ENCODE measurements at places on chromosomes 1 and 21.
A peak's percentile ranks its signal among the peaks of the same experiment; 100 is the strongest.

- DNase-seq = peak; percentile 50
These were observed 49.3 kb downstream of the CD34 start for GRCh38 chr1:207861442-207862177.

DNA sequence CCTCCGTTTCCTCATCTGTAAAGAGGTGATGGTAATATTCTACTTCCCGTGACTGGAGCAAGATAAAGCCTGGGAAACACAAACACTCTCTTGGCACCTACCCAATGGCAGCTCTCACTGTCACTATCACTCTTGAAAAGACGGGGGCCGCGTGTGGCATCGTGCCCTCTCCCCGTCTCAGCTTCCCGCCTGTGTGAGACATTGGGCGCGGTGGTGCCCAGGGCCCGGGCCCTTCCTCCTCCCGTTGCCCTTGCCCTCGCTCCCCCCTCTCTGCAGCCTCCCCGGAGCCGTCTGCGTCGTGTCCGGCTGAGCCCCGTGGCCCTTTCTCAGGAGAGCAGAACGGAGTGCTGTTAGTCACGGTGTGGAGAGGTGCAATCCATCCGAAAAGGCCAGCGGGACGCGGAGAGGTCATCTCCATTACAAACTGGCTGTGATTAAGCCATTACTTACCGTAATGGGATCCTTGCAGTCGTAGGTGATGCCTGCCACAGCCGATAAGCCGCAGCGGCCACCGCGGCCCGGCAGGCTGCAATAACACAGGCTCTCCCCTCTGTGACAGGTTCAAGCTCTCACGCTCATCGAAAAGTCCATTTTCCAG, 156.4 kb upstream of the ZC3H12A start:
- no peak for DNase-seq

- DNase-seq = no peak
These were observed 824.3 kb upstream of the PRMT6 start for GRCh38 chr1:106232128-106232527.

DNA sequence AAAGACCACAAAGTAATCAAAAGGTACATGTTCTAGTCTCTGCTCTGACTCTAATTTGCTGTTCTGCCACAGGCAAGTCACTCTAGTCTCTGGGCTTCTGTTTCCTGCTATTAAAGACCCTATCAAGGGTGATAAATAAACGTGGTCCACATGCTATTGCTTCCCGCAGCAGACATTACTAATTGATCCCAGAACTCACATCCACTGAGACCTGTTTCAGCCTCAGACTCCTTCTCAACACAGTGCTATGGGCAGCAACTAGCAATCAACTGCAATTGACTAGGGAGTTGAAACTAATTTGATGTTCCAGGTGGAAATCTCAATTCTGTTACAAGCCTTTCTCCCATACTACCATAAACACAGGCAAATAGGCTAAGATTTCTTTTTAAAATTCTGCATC, 150.5 kb downstream of the KAZN start:
- no peak for DNase-seq

DNA sequence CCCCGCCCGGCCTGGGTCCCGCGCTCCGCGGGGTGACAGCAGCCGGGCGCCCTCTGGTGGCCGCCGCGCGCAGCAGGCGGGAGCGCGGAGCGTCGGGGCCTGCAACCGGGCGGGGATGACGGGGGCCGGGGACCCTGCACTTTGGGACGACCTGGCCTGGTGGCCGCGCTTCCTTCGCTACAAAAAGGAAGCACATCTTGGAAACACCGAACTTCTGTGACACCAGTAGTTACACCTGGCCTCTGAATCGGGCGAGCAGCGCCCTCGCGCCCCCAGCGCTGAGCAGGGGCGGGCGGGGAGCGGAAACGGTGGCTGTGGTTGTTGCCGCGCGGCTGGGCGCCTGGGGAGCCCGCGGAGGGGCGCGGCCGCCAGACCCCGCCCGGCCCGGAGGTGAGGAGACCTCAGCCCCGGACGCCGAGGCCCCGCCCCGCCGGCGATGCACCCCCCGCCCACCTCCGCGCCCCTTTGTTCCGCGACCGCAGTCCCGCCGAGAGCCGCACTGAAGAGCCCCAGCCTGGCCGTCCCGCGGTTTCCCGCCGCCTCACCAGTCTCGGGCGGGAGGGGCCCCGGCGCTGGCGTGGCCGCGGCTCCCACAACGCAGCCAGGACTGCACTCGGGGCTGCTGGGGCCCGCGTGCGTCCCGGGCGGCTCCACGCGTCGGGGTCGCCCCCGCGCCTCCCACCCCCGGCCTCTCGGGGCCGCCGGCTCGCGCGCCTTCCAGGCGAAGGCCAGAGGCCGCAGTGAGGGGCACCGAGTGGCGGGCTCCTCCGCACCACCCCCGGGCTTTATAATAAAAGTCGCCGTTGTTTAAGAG, 59.3 kb downstream of the H3-3A start:
- DNase-seq = peak; percentile 87

GRCh38 chr1:64363616-64364015, 106.3 kb upstream of the CACHD1 start:
- no peak for DNase-seq

DNA sequence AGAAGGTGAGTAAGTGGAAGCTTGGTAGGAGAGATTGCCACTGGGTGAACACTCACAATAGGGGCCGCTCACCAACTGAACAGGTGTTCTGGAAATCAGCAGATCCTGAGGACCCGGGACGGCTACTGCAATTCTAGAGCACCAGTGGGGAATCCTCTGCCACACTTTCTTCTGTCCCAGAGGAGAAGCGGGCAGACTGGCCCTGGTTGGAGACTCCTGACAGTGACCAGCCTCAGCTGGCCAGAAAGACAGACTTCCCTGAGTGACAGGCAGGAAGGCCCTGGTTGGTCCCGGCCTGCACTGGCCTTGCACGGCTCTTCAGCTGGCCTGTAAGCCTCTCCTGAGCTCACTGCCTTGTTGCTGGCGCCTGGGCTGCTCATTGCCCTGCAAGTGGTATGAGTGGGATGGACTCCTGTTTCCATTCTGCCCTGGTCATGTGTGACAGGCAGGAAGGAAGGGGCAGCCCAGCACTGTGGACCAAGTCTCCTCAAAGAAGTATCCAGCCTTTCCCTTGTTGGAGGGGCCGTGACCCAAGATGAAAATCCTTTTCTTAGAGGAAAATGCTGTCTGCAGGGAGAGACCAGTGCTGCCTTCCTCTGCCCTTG, 34.5 kb downstream of the MAN1C1 start:
- no peak for DNase-seq

DNA sequence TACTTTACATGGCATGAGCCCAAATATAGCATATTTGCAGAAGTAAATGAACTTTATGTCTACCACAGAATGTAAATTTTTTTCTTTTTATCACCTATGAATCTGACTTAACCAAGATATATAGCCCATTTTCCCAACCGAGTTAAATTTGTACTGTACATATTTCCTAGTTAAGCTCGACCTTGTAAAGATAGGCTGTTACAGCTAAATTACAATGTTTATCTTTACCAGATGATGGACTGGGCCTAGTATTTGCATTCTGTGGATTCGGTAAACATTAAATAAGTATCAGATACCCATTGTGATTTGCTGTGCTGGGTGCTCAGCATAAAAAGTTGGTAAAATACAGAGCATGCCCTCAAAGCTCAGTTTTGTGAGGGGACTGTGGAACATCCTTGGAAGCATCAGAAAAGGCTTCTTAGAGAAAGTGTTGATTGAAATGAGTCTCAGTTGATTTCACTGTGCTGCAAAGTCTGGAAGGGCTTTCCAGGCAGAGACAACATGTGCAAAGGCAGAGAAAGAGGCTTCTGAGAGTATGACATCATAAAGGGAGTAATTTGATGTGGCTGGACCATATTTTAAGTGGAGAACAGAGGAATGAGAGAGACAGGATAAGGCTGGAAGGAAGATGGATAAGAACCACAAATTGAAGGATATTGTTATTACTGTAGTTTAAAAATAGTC, 27.4 kb downstream of the MORC3 start:
- no peak for DNase-seq

DNA sequence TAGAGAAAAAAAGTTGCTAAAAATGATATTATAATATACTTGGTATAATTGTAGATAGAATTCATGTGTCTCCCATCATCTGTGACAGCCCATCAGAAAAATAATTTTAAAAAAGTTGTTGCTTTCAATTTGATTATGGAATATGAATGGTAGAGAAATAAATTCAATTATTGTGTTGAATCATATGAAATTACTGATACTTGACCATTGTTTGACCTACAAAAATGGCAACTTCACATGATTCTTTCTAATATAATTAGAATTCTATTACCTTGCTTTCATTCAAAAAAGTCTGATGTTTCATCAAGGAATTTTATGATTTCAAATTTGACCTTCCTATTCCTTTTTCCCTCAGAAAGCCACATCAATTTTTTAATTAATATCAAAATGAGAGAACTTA, 11.5 kb downstream of the ESRRG start:
- no peak for DNase-seq

GRCh38 chr1:5707566-5708345, 284.5 kb downstream of the NPHP4 start:
- DNase-seq = no peak

- no peak for DNase-seq
These were observed 844 bp downstream of the ZMYM6 start for GRCh38 chr1:35030756-35031446.

GRCh38 chr1:205279986-205280385, 41.6 kb downstream of the NUAK2 start:
- DNase-seq = no peak

GRCh38 chr1:3105167-3105863, 36.3 kb downstream of the PRDM16 start:
- DNase-seq = no peak

DNA sequence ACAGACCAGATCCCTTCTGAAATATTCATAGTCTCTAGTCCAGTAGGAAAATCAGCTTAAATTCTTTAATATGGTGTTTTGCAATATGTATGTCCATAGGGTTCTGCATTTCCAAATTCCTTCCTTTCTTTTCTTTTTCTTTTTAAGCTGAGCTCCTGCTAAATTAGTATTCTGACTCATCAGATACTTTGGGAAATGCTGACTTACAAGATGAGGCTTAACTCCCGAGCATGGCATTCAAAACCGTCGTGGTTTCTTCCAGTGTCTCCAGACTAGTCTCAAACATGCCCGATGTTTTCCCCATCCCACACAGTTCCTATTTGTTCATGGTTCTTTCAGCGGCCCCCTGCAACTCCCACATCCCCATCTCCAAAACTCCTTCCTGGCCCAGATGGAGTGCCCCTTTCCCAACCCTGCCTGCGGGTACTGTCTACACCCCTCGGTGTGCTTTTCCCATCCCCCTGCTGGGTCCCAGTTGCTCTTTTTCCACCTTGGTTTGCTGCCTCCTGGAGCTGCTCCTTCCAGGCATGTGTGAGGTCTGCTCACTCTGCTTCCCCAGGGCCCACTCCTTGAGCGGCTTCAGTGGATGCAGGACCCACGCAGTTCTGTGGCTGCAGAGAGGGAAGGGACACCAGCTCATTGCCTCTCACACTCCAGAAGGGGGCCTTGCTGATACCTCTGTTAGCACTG, 19.5 kb upstream of the ETV3 start:
- no peak for DNase-seq

DNA sequence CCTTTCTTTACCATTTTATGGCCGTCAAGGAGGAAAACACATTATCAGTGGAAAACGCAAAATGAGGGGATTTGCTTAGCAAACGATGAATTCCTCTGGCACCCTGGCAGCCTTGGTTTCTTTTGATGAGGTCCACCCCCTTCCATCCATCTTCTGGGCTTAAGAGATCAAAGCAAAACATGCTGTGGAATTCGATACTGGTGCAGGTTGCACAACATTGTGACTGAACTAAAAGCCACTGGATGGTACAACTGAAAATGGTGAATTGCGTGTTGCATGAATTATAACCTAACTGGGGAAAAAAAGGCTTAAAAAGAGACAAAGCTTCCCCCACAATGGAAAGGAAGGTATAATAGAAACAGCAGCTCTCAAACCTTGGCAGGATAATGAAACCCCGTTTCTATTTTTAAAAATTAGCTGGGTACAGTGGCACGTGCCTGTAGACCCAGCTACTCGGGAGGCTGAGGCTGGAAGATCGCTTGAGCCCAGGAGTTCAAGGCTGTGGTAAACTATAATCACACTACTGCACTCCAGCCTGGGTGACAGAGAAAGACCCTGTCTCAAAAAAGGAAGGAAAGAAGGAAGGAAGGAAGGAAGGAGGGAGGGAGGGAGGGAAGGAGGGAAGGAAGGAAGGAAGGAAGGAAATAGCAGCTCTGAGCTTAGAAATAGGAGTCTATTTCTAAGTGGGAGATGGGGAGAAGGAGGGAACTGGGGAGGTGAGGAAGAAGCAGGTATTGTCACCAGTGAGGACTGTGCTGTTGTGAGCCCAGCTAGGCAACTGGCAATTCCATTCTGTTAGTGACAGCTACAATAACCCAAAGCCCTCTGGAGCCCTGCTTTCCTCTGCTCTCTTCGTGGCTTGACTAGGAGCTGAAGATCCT, 29.0 kb upstream of the LGALS8 start:
- no peak for DNase-seq

- peak; percentile 94 for DNase-seq
These were observed at the start of gene CENPF for GRCh38 chr1:214602764-214603657. Gene CENPF (plus strand): TSS chr1:214603195. CDS start chr1:214613755, 10,560 bp downstream.

GRCh38 chr1:200877839-200878551, 5.2 kb downstream of the GPR25 start:
- peak; percentile 12 for DNase-seq

DNA sequence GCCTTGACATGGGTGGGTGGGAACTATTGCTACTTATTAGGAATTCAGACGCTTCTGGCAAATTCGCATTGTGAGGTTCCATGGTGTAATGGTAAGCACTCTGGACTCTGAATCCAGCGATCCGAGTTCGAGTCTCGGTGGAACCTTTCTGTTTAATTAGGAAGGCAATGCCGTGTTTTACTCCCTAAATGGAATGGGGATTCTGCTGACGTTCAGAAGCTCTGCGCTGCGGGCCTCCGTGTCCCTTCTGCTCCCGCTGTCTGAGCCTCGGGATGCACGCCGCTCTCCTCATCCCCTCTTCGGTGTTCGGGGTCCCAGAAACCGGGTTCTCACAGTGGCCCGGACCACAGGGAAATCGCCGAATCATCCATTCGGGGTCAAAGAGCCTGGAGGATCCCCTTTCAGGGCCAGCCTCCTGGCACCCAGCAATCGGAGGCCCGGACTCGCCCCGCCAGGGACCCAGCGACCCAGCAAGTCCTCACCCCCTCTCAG, 280.3 kb downstream of the FAM72C start:
- DNase-seq = no peak

- peak; percentile 87 for DNase-seq
These were observed 21.8 kb downstream of the TRPM2 start for GRCh38 chr21:44375281-44375651.

DNA sequence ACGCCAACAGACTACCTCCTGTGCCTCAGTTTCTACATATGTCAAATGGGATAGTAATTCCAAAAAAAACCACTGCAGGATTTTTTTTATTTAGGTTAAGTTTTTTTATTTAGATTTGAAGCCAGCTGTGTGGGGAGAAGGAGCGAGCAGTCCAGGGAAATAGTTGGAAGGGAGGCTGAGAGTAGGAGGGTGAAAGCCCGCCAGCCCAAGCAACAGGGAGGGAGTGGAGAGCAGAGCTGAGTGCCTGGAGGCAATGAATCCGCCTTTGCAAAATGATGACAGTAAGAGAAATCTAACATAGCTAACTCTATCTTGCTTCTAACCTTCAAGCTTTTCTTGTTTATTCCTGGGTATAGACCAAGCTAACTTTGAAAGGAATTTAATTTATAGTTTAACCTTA, 15.6 kb upstream of the C1orf198 start:
- no peak for DNase-seq

Measured in immature natural killer cell (primary cell).